Fibroblast of lung (primary cell): ENCODE measurements at places on chromosomes 11 and 22.

GRCh38 chr22:40638261-40638660, 1.7 kb upstream of the MRTFA start:
- DNase-seq, result no peak
- H3K27me3 ChIP-seq, result no peaks in the 10 kb centered on the region
- no peaks in the 10 kb centered on the region for H3K36me3 ChIP-seq
- no peak overlapping the region for H3K27ac ChIP-seq

DNA sequence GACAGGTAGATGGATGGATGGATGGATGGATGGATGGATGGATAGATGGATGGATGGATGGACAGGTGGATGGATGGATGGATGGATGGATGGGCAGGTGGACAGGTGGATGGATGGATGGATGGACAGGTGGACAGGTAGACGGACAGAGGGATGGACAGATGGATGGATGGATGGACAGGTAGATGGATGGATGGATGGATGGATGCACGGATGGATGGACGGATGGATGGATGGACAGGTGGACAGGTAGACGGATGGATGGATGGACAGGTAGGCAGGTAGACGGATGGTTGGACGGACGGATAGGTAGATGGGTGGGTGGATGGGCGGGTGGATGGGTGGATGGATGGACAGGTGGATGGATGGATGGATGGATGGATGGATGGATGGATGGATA, 24.3 kb downstream of the PDGFB start:
- H3K27me3 ChIP-seq, result peaks cover 8% of the 10 kb centered on the region
- no peak overlapping the region for H3K4me3 ChIP-seq
- no peak for DNase-seq
- H3K4me1 ChIP-seq, result no peaks in the 10 kb centered on the region
- H3K36me3 ChIP-seq, result no peaks in the 10 kb centered on the region

- H3K4me3 ChIP-seq, result no peak overlapping the region
- no peaks in the 10 kb centered on the region for H3K27me3 ChIP-seq
Observed at GRCh38 chr11:103633819-103634590, 402.4 kb upstream of the DDI1 start.

- no peak overlapping the region for H3K27ac ChIP-seq
- no peaks in the 10 kb centered on the region for H3K4me1 ChIP-seq
- H3K27me3 ChIP-seq, result no peaks in the 10 kb centered on the region
- peak; percentile 95 for DNase-seq
- H3K36me3 ChIP-seq, result no peaks in the 10 kb centered on the region
- H3K4me3 ChIP-seq, result peak overlapping the region; percentile 39
Observed at GRCh38 chr11:10933455-10934292, 75.8 kb upstream of the ZBED5 start.

- DNase-seq, result peak; percentile 76
- H3K4me1 ChIP-seq, result peaks cover 13% of the 10 kb centered on the region
- peak overlapping the region; percentile 40 for H3K27ac ChIP-seq
- H3K36me3 ChIP-seq, result no peaks in the 10 kb centered on the region
- no peaks in the 10 kb centered on the region for H3K27me3 ChIP-seq
Observed at GRCh38 chr11:102268083-102268984, 49.0 kb upstream of the BIRC3 start.

DNA sequence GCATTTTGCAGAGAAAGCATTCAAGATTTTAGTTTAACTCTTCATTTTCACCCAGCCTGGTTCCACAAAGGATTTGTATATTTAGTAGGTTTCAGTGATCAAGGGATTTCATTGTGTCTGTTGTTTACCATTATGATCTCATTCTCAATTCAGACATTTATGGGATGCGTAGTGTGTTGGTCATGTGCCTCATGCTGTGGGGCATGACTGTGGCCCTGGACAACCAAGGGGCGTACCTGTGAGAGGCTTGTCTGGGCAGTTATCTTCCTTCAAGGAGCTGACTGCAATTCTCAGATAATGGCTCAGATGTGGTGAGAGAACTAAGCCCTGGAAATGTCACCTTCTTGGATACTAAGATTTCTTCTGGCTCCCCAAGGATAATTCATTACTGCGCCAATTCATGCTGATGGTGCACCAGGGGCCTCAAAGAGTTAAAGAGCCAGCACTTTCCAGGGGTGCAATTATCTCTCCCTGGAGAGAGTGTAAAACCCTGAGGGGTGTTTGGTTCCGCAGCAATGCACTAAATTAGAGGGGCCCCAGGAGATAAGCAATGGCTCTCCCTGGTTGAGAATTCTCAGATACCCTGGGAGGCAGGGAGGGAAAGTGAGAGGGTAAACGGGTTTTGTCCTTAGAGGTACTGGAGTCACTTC, 32.2 kb downstream of the SLC6A5 start:
- H3K4me3 ChIP-seq, result no peak overlapping the region
- no peaks in the 10 kb centered on the region for H3K36me3 ChIP-seq
- no peak for DNase-seq

GRCh38 chr11:77179048-77179447, 51.0 kb downstream of the MYO7A start:
- H3K27me3 ChIP-seq, result peaks cover 3% of the 10 kb centered on the region
- no peaks in the 10 kb centered on the region for H3K4me1 ChIP-seq
- H3K36me3 ChIP-seq, result no peaks in the 10 kb centered on the region
